Activated naive CD4-positive, alpha-beta T cell treated with anti-CD3 and anti-CD28 coated beads for 36 hours (primary cell): ENCODE measurements at places on chromosomes 11 and 22. TPM values are rescaled to one million over a fixed set of nuclear protein-coding genes. Genes with fewer than 3 reads are reported as not detected.
A peak's percentile ranks its signal among the peaks of the same experiment; 100 is the strongest.

TMEM80 gene
- total RNA-seq, result 6.0 TPM

DNA sequence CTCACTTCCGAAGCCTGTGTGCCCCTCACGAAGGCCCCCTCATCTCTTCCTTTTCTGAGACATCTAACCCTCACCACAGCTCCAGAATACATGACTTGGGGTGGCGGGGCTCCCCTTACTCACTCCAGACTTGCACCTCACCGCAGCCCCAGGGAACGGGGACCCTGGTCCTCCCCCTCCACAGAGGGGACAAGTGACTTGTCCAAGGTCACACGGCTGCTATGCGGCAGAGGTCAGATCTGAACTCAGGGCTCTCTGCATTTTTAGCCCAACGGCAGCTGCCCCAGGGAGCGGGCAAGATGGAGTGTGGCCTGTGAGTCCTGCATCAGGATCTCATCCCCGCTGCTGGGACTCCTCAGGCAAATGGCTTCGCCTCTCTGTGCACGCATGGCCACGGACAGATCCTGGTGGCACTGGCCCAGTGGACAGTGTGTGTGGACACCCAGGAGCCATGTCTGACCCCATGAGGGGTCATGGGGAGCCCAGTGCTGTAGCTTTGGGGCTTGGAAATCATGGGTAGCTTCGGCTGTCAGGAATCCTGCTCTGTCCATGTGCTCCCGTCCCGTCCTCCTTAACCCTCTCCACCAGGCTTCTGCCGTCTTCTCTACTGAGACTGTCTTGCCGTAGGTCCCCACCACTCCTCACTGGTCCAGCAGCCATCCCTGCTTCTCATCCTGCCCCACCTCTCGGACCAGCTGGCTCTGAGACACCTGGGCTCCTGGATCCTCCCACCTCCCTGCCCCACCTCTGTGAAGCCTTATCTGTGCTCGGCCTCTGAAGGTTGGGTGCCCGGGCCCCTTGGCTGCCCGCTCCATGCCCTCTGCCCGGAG lies 48.0 kb upstream of the CARS1 start:
- no peak for DNase-seq
- H3K27ac ChIP-seq, result no peak overlapping the region
- H3K27me3 ChIP-seq, result no peaks in the 10 kb centered on the region
- no peaks in the 10 kb centered on the region for H3K36me3 ChIP-seq

SPON1 gene
- 0.24 TPM for total RNA-seq

TCF20 gene
- 59.2 TPM for total RNA-seq

DNA sequence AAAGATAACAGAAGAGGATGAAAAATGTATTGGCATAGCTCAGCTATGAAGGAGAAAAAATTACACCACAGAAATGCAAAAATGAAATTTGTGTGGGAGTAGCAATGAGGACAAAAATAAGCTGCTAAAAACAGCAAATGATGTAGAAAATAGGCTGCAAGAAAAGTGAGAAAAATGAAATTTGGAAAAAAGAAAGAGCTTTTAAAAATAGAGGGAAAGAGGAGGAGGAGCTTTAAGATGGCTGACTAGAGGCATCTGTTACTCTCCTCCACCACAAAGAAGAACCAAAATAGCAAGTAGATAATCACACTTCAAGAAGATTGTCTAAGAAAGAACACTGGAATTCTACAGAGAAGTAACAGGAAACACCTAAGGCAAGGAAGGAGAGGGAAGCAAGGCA lies 23.7 kb upstream of the OR5AN1 start:
- no peak overlapping the region for H3K4me3 ChIP-seq
- no peak for DNase-seq
- H3K4me1 ChIP-seq, result no peaks in the 10 kb centered on the region

DNA sequence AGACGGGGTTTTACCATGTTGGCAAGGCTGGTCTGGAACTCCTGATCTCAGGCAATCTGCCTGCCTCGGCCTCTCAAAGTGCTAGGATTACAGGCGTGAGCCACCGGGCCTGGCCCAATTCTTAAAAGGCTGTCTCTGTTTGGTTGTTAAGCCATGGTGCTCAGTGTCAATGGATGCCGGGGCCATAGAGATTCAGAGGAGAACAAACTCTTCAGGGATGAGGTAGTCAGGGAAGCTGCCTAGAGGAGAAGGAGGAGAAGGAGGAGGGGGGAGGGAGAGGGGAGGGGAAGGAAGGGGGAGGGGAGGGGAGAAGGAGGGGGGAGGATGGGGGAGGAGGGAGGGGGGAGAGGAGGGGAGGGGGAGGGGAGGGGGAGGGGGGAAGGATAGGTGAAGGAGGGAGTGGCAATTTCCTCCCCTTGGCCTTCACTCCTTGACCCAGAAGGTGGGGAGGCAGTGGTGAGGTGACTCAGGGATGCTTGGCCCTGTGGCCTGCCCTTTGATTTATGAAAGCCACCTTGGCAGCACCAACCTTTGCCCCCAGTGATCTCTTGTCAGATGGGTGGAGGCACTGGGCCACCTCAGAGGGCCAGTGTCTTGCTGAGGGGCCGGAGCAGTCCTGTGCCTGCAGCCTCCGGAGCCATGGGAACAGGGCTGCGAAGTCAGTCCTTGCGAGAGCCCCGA lies at the start of gene C11orf86:
Gene C11orf86 (plus strand): TSS at position 581 of the 681 bp plus-strand sequence. CDS start 59 bp downstream, at position 640.
- no peak within 1 kb of the TSS for H3K27ac ChIP-seq
- H3K36me3 ChIP-seq, result peaks cover 1% of the 10 kb centered on the region
- no peak for DNase-seq

SLC1A2 gene
- not detected for total RNA-seq

DNA sequence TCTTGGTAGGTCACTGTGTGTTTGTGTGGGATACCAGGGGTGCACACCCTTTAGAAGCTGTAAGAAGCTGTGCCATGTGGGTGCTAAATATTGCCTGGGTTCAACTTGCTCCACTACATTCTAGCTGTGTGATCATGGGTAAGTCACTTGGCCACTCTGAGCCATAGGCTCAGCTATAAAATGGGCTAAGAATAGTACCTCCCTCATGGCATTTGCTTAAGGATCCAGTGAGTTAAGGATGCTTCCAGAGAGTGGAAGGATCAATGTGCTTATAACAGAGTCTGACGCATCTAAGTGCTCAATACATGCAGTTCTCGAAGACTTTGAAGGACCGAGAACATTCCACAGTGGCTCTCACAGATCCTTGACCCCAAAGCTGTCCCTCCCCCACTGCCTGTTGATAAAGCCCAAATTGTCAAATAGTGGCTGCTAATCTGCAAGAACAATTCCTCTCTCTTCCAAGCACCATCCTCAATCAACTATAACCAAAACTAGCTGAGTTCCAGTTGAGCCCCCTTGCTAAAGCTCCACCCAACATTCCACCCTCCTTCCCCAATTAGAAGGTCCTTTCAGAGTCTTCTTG lies 13.2 kb upstream of the TMPRSS6 start:
- H3K27me3 ChIP-seq, result no peaks in the 10 kb centered on the region
- DNase-seq, result no peak

OR5B21 gene
- total RNA-seq, result not detected

GRCh38 chr11:116911976-116912734 lies 74.7 kb upstream of the APOA1 start:
- DNase-seq, result no peak
- no peak overlapping the region for H3K27ac ChIP-seq
- peaks cover 4% of the 10 kb centered on the region for H3K36me3 ChIP-seq

DNA sequence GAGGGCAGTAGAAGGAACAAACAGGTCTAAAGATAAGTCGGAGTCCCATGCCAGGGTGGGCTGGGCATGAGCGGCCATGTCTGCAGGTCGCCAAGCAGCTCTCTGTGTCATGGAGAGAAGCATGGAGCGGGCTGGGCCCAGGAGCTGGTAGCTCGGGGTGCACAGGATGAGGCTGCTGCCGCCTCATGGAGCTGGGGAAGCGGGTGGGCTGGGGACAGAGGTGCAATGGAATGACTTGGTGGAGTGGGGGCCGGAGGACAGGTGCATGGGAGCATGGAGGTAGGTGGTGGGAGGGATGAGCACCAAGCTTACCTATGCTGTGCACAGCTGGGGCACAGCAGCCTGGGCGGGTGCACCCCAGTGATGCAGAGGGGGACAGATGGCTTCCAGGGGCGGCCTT lies 3.6 kb downstream of the NRXN2 start:
- no peak overlapping the region for H3K27ac ChIP-seq
- peaks cover 52% of the 10 kb centered on the region for H3K27me3 ChIP-seq
- DNase-seq, result no peak

HEPHL1 gene
- not detected for total RNA-seq

MOV10L1 gene
- not detected for total RNA-seq

- H3K4me3 ChIP-seq, result no peak overlapping the region
- no peak for DNase-seq
- H3K36me3 ChIP-seq, result no peaks in the 10 kb centered on the region
- H3K4me1 ChIP-seq, result peaks cover 4% of the 10 kb centered on the region
- no peak overlapping the region for H3K27ac ChIP-seq
Measured at GRCh38 chr22:19865141-19865829, 10.6 kb upstream of the GNB1L start.

GRCh38 chr22:44450503-44450902 lies 47.5 kb downstream of the RTL6 start:
- no peaks in the 10 kb centered on the region for H3K27me3 ChIP-seq
- no peaks in the 10 kb centered on the region for H3K36me3 ChIP-seq
- no peak overlapping the region for H3K4me3 ChIP-seq
- H3K4me1 ChIP-seq, result peaks cover 14% of the 10 kb centered on the region

GRCh38 chr11:27464289-27464696 lies 8.3 kb downstream of the LGR4 start:
- no peak for DNase-seq
- no peaks in the 10 kb centered on the region for H3K4me1 ChIP-seq
- H3K4me3 ChIP-seq, result no peak overlapping the region
- H3K36me3 ChIP-seq, result no peaks in the 10 kb centered on the region

- H3K4me3 ChIP-seq, result no peak overlapping the region
- DNase-seq, result peak; percentile 79
- H3K27ac ChIP-seq, result no peak overlapping the region
- H3K27me3 ChIP-seq, result no peaks in the 10 kb centered on the region
Measured at GRCh38 chr11:108223348-108224149, 682 bp downstream of the ATM start.

DNA sequence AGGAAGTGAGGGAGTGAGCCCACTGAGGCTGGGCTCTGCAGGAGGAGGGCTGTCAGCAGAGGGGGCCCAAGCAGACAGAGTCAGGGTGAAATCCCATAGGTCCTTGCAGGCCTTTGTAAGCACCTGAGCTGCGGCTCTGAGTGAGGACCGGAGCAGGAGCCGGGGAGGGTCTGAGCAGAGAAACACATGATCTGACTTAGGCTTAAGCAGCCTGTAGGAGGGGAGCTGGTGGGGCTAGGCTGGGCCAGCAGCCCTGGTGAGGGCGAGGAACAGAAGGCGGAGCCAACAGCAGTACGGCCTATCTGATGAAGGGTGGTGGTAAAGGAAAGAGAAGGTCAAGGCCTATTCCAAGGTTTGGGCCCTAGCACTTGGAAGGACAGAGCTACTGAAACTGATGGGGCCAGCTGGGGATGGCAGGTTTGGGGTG lies 26.9 kb upstream of the CBX7 start:
- no peaks in the 10 kb centered on the region for H3K36me3 ChIP-seq
- no peak overlapping the region for H3K4me3 ChIP-seq
- DNase-seq, result no peak
- peaks cover 8% of the 10 kb centered on the region for H3K4me1 ChIP-seq

DNA sequence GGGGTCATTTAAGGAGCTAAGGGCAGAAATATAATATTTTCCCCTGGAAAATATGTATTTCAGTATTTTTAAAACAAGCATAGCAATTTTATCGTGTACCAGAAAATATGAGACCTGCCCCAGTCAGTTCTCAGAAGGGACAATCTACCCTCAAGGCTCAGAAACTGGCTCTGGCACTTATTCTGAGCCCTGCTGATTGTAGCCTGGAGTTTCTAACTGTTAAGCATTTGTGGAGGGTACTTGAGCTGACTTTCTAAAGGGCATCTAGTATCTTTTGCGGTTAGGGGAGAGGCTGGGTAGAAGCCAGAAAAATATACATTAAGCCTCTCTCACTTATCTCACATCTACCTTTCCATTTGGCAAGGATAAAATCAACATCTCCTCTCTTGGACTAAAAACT lies 71.3 kb upstream of the FSHB start:
- H3K4me3 ChIP-seq, result no peak overlapping the region
- H3K27me3 ChIP-seq, result peaks cover 2% of the 10 kb centered on the region
- DNase-seq, result no peak

OR10A4 gene
- total RNA-seq, result not detected

DNA sequence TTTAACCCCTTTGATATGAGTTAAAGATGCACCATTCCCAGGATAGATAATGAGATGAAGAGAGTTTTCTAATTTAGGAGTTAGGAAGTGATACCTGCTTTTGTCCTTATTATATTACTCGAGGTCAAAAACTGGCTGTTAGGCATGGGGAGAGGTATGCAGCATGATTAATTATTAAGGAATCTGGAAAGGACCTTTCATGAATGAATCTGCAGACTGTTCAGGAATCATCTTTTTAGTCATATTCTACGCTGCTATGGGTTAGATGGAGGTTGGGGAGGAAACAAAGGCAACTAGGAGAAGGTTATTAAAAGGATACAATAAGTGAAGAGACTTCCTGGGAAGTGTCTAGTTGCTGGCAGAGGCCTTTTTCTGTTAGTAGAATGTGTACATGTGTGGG lies 492.4 kb upstream of the CCDC90B start:
- no peak overlapping the region for H3K27ac ChIP-seq
- H3K4me1 ChIP-seq, result no peaks in the 10 kb centered on the region
- H3K36me3 ChIP-seq, result no peaks in the 10 kb centered on the region
- no peak overlapping the region for H3K4me3 ChIP-seq
- no peak for DNase-seq
- H3K27me3 ChIP-seq, result peaks cover 7% of the 10 kb centered on the region

OR5P2 gene
- total RNA-seq, result not detected
